Prostate gland (tissue), 2 donors: ENCODE measurements at places on chromosomes 4 and X. TPM values are rescaled to one million over a fixed set of nuclear protein-coding genes. Genes with fewer than 3 reads are reported as not detected.
A peak's percentile ranks its signal among the peaks of the same experiment; 100 is the strongest.

ZCCHC4 gene
- total RNA-seq = 17.1 TPM

DNA sequence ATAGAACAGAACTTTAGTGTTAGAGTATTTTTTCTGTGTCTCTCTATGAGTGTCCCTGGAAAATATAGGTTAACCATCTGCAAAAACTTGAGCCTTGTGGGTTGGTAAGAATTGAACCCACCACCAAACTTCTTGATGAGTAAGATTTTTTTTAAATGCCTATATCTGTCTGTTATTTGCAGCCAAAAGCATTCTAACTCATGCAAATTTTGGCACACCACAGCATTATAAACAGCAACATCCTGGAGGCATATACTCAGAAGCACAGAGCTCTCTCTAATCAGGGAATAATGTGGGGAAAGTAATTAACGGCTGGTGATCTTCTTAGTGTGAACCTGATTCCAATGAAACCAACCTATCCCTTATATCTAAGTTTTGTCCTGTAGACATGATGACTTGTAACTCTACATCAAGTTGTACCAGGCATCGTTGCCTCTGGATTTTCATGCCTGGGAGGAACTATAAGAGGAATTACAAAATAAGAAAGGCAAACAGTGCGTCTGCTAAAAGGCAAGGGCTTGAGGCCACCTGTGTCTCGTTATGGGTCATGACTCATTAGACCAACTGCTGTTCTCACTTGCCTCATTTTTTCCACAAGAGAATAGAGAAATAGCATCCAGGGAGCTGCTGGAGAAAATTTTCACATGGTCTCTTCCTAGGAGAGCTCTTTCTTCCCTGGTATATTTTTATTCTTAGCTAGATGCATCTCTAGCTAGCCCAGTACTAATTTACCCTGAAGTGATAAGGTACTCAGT lies 202.4 kb downstream of the CHIC2 start:
- no peak for DNase-seq

- no peak for DNase-seq
Measured at GRCh38 chr4:139144161-139144859, 32.7 kb downstream of the ELF2 start.

DNA sequence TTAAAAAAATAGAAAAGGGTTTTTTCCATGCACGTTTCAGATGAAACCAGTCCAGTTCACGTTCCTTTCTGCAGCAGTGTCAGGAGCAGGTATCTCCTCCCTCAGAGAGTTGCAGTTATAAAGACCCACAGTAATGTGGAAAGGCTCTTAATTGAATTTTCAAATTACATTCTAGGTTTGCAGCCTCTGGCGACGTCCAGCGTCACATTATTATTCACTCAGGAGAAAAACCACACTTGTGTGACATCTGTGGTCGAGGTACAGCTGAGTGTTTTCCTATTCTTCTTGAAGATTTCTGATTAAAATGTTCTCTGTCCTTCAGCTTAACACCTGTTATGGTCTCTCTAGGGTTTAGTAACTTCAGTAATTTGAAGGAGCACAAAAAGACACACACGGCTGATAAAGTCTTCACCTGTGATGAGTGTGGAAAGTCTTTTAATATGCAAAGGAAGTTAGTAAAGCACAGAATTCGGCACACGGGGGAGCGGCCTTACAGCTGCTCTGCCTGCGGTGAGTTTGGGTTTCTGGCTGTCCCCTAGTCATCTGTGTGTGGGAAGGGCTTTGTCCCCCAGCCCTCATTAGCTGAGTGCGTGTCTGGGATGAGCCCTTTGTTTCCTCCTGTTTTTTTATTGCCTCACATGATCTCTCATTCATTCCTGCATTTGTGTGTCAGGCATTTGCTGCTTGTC lies 25.6 kb downstream of the ZBTB49 start:
- no peak for DNase-seq

NCAPG gene
- total RNA-seq = 4.7 TPM

AFF2 gene
- 22.2 TPM for total RNA-seq

GRCh38 chrX:111308039-111308438 lies 37.8 kb upstream of the CAPN6 start:
- no peak for DNase-seq

DNA sequence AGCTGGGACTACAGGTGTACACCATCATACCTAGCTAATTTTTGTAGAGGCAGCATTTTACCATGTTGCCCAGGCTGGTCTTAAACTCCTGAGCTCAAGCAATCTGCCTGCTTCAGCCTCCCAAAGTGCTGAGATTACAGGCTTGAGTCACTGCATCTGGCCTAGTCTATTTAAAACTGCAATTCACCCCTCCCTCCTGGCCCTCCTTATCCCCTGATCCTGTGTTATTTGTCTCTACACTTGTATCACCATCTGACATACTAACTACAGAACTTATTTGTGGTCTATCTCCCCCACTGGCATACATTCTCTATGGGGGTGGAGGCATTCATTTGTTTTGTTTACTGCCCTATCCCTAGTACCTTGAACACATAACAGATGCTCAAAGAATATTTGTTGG lies 23.7 kb downstream of the CC2D2A start:
- no peak for DNase-seq

NXF2 gene
- total RNA-seq = 8.7 TPM

DNA sequence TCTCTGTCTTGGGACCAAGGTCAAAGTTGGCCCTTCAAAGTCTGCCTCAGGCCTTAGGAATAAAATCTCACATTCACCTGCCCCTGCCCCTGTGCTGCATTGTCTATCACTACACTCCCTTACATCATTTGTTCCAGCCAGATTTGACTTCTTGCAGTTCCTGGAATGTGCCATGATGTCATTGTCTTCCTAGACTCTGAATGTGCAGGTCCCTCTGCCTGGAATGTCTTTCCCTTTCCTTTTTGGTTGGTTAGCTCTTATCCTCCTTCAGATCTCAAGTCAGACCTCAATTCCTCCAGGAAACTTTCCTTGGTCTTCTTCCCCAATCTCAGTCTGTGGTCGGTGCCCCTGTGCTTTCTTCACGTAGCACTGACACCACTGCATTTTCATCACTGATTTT lies 67.7 kb upstream of the EFNB1 start:
- DNase-seq = no peak

DNA sequence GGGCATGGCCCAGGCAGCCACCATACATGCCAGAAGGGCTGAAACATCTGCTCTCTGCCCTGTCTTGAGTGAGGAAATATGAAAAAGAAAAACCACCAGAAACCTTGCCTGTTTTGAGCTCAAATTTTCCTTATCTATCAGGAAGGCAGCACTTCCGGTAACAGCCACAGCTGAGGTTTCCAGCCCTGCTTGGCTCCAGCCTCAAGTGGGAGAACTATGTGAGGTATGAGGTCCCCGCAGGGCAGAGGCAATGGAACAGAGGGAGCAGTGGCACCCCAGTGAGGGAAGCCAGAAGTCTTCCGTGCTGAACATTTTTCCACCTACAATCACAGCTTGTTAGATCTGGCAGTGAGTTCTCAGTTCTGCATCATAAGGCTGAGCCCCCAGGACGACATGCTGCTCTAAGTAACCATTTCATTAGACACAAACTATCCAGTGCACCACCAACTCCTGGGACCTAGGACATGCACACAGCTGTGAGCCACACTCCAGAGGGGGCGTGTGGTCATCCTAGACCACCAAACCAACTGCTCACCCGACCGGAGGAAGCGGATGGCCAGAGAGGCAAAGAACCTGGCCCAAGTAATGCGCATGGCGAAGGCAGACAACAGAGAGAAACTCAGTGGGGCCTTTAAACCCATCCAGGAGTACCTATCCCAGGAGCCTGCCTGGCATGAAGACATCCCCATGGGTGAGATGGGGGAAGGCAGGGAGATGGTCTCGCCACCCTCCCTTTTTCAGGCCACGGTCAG lies 22.6 kb downstream of the WDR1 start:
- no peak for DNase-seq

GRCh38 chr4:576991-577498 lies 950 bp upstream of the TMEM271 start:
- DNase-seq = no peak

LRP2BP gene
- total RNA-seq = 1.4 TPM

DNA sequence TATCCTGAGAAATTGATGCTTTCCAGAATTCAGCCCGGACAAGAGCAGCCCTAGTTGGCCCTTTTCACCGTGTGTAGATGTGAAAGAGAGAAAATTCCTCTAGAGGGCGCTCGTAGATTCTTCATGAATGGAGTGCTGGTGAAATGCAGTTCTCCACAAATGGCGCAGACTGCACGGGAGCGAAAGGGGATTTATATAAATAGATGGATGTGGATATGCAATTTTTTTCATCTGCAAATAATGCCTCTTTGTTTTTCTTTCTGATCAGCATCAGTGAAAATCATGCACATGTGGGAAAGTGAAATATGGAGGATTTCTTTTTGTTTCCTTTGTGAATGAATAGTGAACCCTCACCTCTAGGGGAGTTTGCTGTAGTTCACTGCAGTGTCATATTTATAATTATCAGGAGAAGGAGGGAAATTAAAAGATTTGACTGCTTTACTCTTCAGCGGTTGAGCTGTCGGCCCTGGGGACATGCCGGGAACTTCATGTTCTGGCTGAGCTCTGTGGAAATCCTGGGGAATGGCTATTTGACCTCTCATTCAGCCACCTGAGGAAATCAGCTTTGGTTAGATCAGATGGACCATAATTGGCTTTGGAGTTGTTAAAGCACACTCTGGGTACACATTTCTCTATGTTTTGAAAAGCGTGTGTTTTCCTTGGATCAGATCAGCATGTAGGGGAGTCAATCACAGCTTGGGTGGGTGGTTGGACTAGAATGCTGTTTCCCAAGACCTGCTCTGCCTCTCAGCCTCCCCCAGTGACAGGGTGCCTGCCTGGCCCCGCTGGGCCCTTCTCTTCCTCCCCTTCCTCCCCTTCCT lies 115.0 kb upstream of the SHISA3 start:
- peak; percentile 58 for DNase-seq

GRCh38 chr4:48831532-48832030 lies 693 bp downstream of the OCIAD1 start:
- DNase-seq = no peak

DNA sequence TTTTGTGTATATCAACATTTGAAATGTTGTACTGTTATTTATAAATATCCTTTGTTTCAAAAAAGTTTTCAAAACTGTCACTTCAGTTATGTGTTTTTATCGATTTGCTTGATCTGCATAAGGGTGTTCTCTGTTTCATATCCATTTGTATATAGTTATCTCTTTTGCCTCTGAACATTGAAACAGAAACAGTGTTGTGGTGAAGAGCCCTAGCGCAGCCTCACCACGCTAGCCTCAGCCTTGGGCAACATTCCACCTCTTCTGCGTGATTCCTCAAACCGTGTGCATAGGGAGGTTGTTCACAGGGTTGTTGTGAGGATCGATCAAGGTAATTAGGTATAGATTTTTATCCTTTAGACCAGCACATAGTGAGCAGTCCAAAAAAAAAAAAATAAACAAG lies 287.0 kb upstream of the GALNT7 start:
- DNase-seq = no peak

DNA sequence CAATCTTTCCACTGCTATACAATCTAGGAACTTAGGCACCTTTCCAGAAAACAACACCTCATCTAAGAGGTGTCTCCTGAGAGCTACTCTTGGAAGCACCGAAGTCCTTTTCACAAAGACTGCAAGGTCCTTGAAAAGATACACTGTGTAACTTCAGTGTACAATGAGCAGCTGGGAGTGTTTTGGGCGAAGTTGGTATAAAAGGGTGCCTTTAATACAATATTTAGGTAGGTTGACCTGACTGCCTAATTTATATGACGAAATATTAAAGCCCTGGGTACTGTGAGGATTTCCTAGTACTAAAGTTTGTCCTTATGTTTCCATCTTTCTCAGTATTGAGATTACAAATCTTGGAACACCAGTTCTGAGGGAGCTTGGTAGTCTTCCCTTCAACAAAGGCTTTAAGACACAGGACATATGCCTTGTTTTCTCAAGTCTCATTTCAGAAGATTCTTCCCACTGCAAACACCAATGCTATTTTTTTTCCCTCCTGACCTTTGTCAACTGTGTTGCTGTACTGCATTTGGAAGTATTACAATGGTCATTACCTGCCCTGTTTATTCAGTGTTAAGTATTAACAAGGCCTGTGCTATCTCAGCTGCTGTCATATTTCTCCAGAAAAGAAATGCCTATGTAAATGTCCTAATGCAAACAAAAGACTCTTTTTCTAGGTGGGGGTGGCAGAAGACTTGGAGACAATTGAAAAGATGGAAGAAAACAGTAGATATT lies 134.2 kb downstream of the MAML3 start:
- DNase-seq = no peak

MAGIX gene
- 16.0 TPM for total RNA-seq

REST gene
- total RNA-seq = 38.0 TPM

DNA sequence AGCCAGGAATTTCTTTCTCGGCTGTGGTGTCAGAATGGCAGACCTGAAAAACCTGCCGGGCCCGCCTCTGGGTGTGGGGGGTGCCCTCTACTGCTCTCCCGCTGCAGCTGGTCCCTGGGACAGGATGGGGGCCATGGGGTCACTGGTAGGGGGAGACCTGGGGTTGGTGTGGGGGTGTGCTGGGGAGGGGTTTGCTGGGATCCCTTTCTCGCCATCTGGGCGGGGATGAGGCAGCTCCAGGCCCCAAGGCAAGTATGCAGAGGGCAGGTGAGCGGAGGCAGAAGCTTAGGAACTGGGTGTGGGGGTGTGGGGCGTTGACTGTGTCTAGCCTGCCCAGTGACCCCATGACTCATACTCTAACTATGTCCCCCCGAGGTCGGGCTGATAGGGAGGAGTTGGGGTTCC lies 884 bp downstream of the CCDC120 start:
- peak; percentile 27 for DNase-seq

DNA sequence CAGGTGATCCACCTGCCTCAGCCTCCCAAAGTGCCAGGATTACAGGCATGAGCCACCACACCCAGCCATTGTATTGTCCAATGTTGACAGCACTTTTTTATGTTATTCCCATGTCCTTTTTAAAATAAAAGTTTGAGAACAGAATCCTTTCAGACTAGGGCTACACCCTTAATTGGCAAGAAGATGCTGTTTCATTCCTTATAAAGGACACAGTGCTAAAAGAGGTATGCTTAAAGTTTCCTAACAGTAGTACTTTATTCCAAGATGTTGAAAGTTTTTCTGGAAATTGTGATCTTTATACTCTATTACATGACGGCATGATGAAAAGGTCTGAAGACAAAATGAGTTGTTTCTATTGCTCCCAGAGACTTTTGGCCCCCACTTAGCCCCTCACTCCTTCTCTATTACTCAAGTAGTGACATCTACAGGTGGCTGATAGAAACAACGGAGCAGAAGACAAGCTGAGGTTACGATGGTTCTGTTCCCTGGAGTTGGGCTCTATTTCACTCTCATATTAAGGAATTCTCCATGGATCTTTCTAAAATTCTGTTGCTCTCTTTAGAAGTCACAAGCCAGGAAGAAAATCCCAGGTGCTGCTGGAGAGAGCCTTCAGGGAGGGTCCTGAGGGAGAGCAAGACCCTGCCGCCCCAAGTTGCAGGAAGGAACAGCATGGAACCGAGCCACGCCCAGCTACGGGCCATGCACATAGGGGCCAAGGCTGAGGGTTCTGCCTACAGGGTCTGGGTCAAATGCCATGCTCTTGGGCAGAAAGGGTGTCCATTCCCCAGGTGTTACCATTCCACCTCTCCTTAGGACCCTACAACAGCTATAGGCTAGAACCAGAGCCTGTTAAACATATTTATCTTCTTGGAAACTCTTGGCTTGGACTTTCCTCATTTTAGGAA lies 22.8 kb downstream of the RPL9 start:
- no peak for DNase-seq

CT45A5 gene
- not detected for total RNA-seq
